ENCODE measurements at places on chromosomes 16 and 17. TPM values are rescaled to one million over a fixed set of nuclear protein-coding genes. Genes with fewer than 3 reads are reported as not detected.

The GJC1 gene
- 7.8 TPM for total RNA-seq

The CACNG5 gene
- not detected for total RNA-seq

The PERCC1 gene
- not detected for total RNA-seq

The CMTM2 gene
- not detected for total RNA-seq

The CA7 gene
- total RNA-seq = not detected

The NQO1 gene
- 310 TPM for total RNA-seq

The CLEC10A gene
- total RNA-seq = 0.54 TPM

The DHRS7C gene
- total RNA-seq = not detected
